ENCODE measurements at places on chromosomes 11 and 22. TPM values are rescaled to one million over a fixed set of nuclear protein-coding genes. Genes with fewer than 3 reads are reported as not detected.

DNA sequence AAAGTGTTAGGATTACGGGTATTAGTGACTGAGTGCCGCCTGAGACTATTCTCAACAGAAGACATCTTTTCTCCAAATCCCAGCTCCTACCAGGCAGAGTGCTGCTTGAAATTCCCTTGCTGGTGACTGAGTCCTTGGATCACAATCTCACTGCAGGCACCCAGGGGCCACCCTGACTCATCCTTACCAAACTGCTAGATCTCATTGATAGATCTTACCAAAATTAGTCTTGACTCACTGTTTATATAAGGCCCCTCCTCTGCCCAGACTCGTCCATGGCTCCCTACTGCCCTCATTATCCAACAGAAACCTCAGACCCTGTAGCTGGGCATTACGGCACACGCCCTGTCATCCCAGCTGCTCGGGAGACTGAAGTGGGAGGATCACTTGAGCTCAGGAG lies 14.7 kb downstream of the TBC1D10A start:
- H3K36me3 ChIP-seq, result no peaks in the 10 kb centered on the region
- H3K4me3 ChIP-seq, result no peak overlapping the region
- DNase-seq, result no peak
- H3K27me3 ChIP-seq, result no peaks in the 10 kb centered on the region
- peaks cover 10% of the 10 kb centered on the region for H3K4me1 ChIP-seq

- H3K4me3 ChIP-seq, result no peak overlapping the region
- H3K27me3 ChIP-seq, result no peaks in the 10 kb centered on the region
- no peaks in the 10 kb centered on the region for H3K36me3 ChIP-seq
- DNase-seq, result no peak
These were observed 37.6 kb downstream of the MAP6 start for GRCh38 chr11:75631086-75631730.

- peaks cover 61% of the 10 kb centered on the region for H3K4me1 ChIP-seq
- H3K4me3 ChIP-seq, result no peak overlapping the region
- H3K36me3 ChIP-seq, result peaks cover 10% of the 10 kb centered on the region
- H3K27ac ChIP-seq, result peak overlapping the region; percentile 69
- no peak for DNase-seq
- no peaks in the 10 kb centered on the region for H3K27me3 ChIP-seq
These were observed 26.1 kb downstream of the CSTF3 start for GRCh38 chr11:33135216-33135615.

DNA sequence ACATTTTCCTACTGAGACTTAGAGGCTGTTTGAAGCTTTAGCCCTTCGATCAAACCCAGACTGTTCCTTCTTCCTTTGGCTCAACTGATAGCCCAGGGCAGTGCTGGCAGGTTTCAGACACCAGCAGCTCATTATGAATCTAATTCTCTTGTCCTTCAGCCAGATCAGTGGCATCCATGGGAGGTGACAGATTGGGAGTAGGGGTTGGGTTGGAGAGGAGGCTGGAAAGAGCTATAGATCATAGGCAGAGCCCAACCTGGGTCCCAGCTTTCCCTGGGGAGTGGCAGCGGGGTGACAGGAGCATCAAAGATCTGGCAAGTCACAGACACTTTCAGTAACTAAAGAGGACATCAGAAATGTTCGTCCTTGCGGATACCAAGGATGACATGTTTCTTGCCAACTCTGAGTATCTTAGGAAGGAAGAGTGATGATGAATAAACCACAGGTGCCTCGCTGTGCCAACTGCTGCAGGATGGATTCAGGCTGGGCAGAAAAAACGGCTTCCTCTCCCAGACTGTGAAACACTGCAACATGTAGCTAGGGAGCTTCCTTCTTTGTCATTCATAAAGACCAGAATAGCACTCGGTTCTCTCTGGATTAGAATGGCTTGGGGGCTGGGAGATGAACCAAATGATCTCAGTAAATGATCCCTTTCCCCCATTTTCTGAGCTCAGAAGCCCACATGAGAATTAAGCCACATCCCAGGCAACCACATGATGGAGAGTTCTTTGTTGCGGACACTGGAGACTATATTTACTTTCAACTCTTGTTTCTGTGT lies 19.1 kb downstream of the ABCC8 start:
- no peak for DNase-seq
- no peak overlapping the region for H3K27ac ChIP-seq

DNA sequence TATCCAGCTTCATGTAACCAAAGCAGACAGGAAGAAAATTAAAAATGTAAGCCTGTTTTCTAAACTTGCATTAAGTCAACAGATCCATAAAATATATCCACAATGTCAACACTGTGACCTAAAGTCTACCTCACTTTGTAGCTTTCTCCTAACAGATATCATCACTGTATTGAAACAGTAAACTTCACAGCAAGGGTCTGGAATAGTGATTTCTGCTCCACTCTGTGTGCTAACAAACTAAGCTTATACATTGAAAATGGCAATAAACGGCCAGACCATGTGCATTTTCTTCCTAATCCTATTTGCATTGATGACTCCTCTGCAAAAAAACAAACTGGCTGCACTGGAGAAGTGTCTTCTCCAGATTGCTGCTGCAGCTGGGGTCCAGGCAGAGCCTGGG lies 26.8 kb downstream of the CADM1 start:
- H3K27ac ChIP-seq, result no peak overlapping the region
- H3K27me3 ChIP-seq, result peaks cover 55% of the 10 kb centered on the region
- no peak overlapping the region for H3K4me3 ChIP-seq
- H3K36me3 ChIP-seq, result no peaks in the 10 kb centered on the region
- H3K4me1 ChIP-seq, result peaks cover 26% of the 10 kb centered on the region

The OR8A1 gene
- not detected for total RNA-seq

- peaks cover 12% of the 10 kb centered on the region for H3K27me3 ChIP-seq
- DNase-seq, result no peak
- no peak overlapping the region for H3K4me3 ChIP-seq
These were observed 13.1 kb downstream of the WNT7B start for GRCh38 chr22:45963821-45964220.

The DLG2 gene
- total RNA-seq, result 17.5 TPM

DNA sequence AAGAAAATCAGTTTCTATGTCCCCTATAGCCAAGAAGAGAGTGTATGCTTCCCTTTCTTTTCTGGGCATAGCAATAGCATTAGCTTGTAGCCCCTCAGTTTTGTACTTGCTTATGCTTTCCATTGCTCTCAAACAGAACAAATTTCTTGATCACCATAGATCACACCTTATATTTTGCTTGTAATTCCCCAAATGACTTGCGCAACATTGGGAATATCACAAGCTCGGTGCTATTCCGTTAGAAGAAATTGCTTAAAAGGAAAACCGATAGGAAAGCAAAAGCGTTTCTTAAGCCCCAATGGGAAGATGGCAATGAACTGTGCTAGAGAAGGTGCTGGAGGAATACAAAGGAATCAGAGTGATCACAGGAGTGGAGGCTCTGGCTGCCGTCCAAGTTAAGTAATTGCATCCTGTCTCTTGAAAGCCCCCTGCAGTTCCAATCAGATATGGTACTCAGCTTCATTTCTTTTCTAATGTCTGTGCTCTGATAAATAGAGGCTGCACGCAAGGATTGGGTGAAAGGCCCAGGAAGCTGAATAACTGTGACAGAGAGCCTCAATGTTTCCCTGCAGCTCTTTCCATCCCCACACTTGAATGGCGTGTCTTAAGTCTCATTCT lies 182.1 kb upstream of the KIRREL3 start:
- peaks cover 10% of the 10 kb centered on the region for H3K4me1 ChIP-seq
- DNase-seq, result no peak
- H3K36me3 ChIP-seq, result no peaks in the 10 kb centered on the region
- no peaks in the 10 kb centered on the region for H3K27me3 ChIP-seq
- H3K27ac ChIP-seq, result no peak overlapping the region
- no peak overlapping the region for H3K4me3 ChIP-seq

DNA sequence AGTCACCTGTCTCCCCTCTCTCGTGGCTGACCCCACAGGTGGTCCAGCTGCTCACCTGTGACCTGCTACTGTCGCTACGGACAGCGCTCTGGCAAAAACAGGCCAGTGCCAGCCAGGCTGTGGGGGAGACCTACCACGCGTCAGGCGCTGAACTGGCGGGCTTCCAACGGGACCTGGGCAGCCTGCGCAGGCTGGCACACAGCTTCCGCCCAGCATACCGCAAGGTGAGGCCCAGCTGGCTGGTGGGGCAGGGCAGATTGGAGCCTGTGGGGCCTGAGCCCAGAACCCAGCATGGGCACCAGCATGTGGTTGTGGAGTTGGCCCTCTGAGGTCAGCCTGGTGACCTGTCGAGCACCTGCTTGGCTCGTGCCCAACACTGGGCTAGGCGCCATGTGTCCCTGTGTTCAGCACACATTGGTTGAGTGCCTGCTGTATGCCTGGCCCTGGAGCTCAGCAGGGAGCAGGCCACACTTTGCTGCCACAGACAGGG lies 11.9 kb downstream of the SHISA8 start:
- peaks cover 4% of the 10 kb centered on the region for H3K4me1 ChIP-seq
- H3K27ac ChIP-seq, result no peak overlapping the region
- DNase-seq, result no peak
- no peaks in the 10 kb centered on the region for H3K27me3 ChIP-seq

The C11orf86 gene
- 0.44 TPM for total RNA-seq

GRCh38 chr22:49468487-49469198 lies 359.0 kb downstream of the BRD1 start:
- H3K27ac ChIP-seq, result no peak overlapping the region
- H3K4me3 ChIP-seq, result no peak overlapping the region
- H3K27me3 ChIP-seq, result no peaks in the 10 kb centered on the region
- peaks cover 13% of the 10 kb centered on the region for H3K4me1 ChIP-seq
- no peak for DNase-seq
- H3K36me3 ChIP-seq, result no peaks in the 10 kb centered on the region

GRCh38 chr11:45156741-45157140 lies 10.3 kb downstream of the PRDM11 start:
- no peaks in the 10 kb centered on the region for H3K27me3 ChIP-seq
- no peaks in the 10 kb centered on the region for H3K36me3 ChIP-seq
- DNase-seq, result no peak
- H3K4me1 ChIP-seq, result 0 out of 2 replicates have a peak, but pooled peaks cover 2% of the 10 kb centered on the region

DNA sequence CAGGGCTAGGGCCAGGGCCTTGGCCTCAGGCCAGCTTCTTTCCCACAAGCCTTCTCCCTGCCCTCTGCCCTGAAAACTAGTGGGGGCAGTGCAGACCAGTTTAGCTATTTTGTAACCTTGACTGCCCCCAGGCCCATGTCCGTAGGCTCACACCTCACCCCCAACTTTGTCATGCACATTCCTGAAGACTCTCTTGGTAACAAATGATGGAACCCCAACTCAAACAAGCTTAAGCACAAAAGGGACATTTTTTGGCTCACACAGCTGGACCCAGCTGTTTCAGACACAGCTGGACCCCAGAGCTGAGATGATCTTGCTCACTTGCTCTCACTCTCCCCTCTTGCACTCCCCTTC lies 46.6 kb downstream of the KCNQ1OT1 start:
- H3K27ac ChIP-seq, result no peak overlapping the region
- H3K4me3 ChIP-seq, result no peak overlapping the region
- DNase-seq, result no peak
- peaks cover 100% of the 10 kb centered on the region for H3K27me3 ChIP-seq

GRCh38 chr22:47432683-47433082 lies 670.2 kb downstream of the TBC1D22A start:
- H3K4me3 ChIP-seq, result no peak overlapping the region
- H3K4me1 ChIP-seq, result no peaks in the 10 kb centered on the region
- peaks cover 17% of the 10 kb centered on the region for H3K36me3 ChIP-seq
- peaks cover 10% of the 10 kb centered on the region for H3K27me3 ChIP-seq
- no peak for DNase-seq

DNA sequence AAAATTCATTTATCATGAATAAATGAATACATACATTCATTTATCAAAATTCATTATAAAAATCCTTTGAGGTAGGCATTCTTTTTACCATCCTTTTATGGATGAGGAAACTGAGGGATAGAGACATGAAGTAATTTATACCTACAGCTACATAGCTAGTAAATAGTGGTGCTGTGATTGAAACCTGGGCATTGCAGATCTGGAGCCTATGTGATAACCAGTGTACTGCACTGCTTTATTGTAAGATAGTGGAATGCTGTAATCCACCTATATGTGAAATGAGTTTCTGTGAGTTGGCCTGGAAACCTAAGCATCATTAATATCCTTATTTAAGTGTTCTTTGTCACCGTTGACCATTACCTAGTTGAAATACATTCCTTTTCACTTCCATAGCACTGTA lies 4.5 kb downstream of the QSER1 start:
- H3K4me1 ChIP-seq, result peaks cover 64% of the 10 kb centered on the region
- H3K27me3 ChIP-seq, result no peaks in the 10 kb centered on the region
- peak overlapping the region; percentile 54 for H3K27ac ChIP-seq
- H3K36me3 ChIP-seq, result peaks cover 24% of the 10 kb centered on the region

- DNase-seq, result no peak
- H3K27ac ChIP-seq, result no peak overlapping the region
- H3K27me3 ChIP-seq, result peaks cover 11% of the 10 kb centered on the region
- peaks cover 16% of the 10 kb centered on the region for H3K4me1 ChIP-seq
- H3K4me3 ChIP-seq, result no peak overlapping the region
These were observed 5.9 kb downstream of the PTGDR2 start for GRCh38 chr11:60849641-60850520.

The GAB4 gene
- total RNA-seq, result 0.16 TPM

The SAA1 gene
- 12.8 TPM for total RNA-seq

DNA sequence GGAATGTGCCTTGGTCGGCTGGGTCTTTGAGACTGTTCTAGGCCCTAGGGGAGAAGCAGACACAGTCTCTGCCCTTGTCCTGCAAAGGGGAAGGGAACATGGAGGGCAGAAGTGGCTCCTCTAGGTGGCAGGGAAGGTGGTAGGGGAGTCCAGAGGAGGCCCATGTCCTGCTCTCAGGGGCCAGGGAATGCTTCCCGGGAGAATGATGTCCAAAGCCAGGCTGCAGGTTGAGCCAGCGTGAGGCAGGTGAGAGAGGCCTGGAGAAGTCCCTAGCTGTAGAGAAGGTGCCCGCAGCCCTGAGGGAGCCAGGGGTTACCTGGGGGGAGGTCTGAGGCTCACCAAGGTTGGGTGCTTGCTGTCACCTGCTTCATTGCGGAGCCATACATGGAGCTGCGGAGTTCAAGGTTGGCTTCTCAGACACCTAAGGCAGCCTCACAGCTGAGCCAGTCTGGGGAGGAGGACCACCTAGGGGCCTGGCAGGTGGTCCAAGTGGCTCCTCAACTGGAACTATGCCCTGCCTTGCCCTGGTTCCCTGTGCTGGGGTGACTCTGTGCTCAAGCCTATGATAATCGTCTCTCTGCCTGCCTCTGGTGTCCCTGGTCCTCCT lies 46.1 kb downstream of the SMIM38 start:
- H3K27me3 ChIP-seq, result no peaks in the 10 kb centered on the region
- peak; percentile 8 for DNase-seq
- peaks cover 4% of the 10 kb centered on the region for H3K4me1 ChIP-seq
- no peaks in the 10 kb centered on the region for H3K36me3 ChIP-seq

- no peaks in the 10 kb centered on the region for H3K27me3 ChIP-seq
- no peaks in the 10 kb centered on the region for H3K4me1 ChIP-seq
- no peaks in the 10 kb centered on the region for H3K36me3 ChIP-seq
These were observed 184.3 kb downstream of the C11orf87 start for GRCh38 chr11:109606256-109606655.

Measured in WTC11 (cell line).